ENCODE measurements at places on chromosomes 12 and 14. TPM values are rescaled to one million over a fixed set of nuclear protein-coding genes. Genes with fewer than 3 reads are reported as not detected.

MON2 gene
- total RNA-seq = 54.2 TPM

SLC10A1 gene
- total RNA-seq = not detected

AHSA1 gene
- total RNA-seq = 86.5 TPM

TBX5 gene
- 2.0 TPM for total RNA-seq

FAM222A gene
- total RNA-seq = 0.23 TPM

MYF5 gene
- total RNA-seq = not detected

MSRB3 gene
- 91.8 TPM for total RNA-seq

GUCY2C gene
- total RNA-seq = not detected

COQ5 gene
- total RNA-seq = 25.3 TPM

ART4 gene
- total RNA-seq = 6.1 TPM

SNW1 gene
- 31.3 TPM for total RNA-seq

BRF1 gene
- total RNA-seq = 41.4 TPM

TAS2R19 gene
- 5.1 TPM for total RNA-seq

GLTP gene
- total RNA-seq = 52.2 TPM

ZDHHC22 gene
- total RNA-seq = not detected

ERBB3 gene
- total RNA-seq = 0.10 TPM

KRT83 gene
- total RNA-seq = not detected

TPPP2 gene
- not detected for total RNA-seq

KRT6C gene
- not detected for total RNA-seq

GLS2 gene
- 0.13 TPM for total RNA-seq

KLHL33 gene
- 0.03 TPM for total RNA-seq

KLHDC1 gene
- total RNA-seq = 3.4 TPM

LRRK2 gene
- total RNA-seq = 12.3 TPM

RCOR1 gene
- total RNA-seq = 16.7 TPM

SIX6 gene
- not detected for total RNA-seq

COX8C gene
- not detected for total RNA-seq

SLC25A21 gene
- total RNA-seq = 0.39 TPM

MMP17 gene
- total RNA-seq = 7.8 TPM

POU6F1 gene
- total RNA-seq = 3.5 TPM

RPL10L gene
- total RNA-seq = not detected

CLEC14A gene
- total RNA-seq = 0.33 TPM

SDSL gene
- total RNA-seq = 4.9 TPM

CFAP54 gene
- total RNA-seq = 1.8 TPM
